ENCODE measurements at places on chromosomes 16 and 17.

GRCh38 chr17:54992797-54993639, 24.5 kb downstream of the STXBP4 start:
- no peak for DNase-seq

DNA sequence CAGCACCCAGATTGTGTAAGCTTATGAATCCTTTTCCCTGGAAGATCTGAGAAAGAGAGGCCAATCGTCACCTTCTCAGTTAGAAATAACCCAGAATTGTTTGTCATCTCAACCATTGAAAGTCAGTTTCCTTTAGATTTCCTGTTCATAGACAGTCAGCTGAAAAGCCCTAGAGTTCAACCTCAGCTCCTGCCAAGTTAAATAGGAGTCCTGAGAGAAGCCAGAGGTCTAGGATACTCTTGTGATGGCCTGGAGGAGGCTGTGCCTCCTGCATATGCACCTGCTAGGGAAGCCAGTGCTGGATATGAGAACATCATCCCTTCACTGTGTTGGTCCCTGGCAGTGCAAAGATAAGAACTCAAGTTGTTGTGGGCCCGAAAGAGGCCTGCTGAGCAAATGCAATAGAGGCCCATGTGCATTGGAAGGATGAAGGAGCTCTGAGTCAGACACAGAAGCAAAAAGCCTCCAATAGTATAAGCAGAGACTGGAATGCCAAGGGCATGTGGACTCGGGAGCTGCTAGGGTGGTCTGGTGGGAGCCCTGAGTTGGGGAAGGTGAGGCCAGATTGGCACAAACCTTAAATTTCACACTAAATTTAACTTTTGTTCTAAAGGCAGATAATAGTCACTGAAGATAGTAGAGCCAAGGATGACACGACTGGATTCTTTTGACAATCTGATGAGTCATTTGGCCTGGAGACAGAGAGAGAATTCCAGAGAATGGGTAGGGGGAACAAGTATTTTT, 520.9 kb upstream of the CDH5 start:
- DNase-seq, result no peak

DNA sequence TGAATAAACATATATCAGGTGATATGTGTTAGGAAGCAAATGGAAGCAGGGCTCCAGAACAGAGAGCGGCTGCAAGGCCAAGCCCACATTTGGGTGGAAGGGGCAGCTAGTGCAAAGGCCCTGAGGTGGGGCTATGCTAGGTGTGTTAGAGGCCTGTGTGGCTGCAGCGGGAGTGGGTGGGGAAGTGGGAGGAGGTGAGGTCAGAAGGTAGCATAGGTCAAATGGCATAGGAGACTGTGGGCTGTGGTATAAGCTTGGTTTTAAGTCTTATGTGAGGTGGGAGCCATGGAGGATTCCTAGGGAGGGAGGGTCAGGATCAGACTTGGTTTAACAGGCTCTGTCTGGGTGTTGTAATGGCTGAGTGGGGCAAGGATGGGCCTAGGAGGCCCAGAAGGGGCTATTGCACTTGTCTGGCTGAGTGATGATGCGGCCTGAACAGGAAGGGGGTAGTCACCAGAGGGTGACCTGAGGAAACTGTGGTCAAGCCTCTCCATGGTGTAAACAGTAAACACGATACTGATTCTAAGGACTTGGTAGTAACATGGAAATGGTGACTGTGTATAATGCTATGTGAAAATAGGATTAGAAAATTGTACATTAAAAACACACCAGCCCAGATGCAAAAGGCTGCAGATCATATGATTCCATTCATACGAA, 31.1 kb downstream of the RAI1 start:
- DNase-seq, result no peak

- DNase-seq, result no peak
These were observed 51.3 kb downstream of the PIPOX start for GRCh38 chr17:29094101-29094708.

GRCh38 chr17:51941272-51941671, 217.2 kb downstream of the CA10 start:
- DNase-seq, result no peak

GRCh38 chr17:65143889-65144604, 6.9 kb downstream of the RGS9 start:
- DNase-seq, result no peak
